ENCODE measurements at places on chromosomes 1 and 21.

GRCh38 chr1:230572121-230573105 lies 69.9 kb upstream of the COG2 start:
- H3K4me3 ChIP-seq: no peak overlapping the region
- H3K36me3 ChIP-seq: no peaks in the 10 kb centered on the region

DNA sequence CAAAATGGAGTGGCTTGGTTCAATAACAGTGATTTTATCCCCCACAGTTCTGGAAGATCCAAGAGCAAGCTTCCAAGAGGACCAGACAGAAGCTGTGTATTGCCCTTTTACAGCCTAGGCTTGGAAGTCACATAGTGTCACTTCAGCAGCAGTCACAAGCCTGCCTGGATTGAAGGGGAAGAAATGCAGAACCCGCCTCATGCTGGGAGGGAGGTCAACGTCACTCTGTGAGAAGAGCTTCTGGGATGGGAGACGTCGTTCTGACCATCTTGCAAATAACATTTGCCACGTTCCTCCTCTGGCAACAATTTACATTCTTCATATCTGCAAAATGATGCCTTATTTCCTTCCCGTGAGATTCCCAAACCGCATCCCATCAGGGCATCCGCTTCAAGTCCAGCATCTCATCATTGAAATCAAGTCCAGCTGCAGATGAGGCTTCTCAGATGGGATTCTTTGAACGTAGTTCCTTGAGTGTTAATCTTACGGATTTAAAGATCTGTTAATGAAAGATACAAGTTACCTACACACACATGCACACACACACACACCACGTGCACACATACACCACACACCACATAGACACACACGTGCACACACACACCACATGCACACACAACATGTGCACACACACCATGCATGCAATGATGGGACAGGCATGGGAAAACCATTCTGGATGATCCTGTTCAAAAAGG lies 23.9 kb upstream of the KIF1B start:
- no peak for DNase-seq
- H3K27me3 ChIP-seq: no peaks in the 10 kb centered on the region
- H3K36me3 ChIP-seq: no peaks in the 10 kb centered on the region
- H3K4me3 ChIP-seq: no peak overlapping the region

GRCh38 chr1:31196685-31197084 lies 43.0 kb downstream of the NKAIN1 start:
- H3K4me3 ChIP-seq: no peak overlapping the region
- no peaks in the 10 kb centered on the region for H3K4me1 ChIP-seq
- no peak overlapping the region for H3K27ac ChIP-seq

- no peak for DNase-seq
- no peaks in the 10 kb centered on the region for H3K4me1 ChIP-seq
- H3K4me3 ChIP-seq: no peak overlapping the region
Observed at GRCh38 chr1:79945391-79945790, 938.9 kb upstream of the ADGRL4 start.

DNA sequence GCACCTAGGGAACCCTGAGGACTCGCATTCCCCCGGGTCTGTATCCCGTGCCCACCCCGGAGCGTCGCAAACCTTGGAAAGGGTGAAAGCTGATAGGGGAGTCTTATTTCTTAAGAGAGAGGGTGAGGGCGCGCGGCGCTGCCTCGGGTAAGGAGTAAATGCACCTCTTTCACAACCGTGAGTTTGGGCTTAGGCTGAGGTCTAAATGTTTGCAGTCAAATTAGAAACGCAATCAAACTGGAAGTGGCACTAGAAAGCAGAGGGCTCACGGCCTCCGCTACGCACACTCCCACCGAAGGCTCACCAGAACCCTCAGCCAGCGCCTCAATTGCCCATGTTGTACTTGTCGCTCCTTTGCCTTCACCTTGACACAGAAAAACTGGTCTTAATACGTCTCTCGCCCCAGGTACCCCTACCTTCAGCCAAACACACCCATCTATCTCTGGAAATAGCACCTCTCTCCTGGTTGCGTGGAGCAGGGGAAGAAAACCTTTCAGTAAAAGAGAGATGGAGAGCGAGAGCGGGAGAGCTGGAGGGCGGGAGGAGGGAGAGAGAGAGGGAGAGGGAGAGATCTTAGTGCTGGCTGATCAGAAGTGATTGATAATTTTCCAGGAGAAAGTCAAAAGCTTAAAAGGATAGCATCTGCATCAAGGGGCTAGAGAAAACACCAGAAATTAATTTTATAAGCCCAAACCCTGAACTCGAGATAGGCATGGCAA lies 1.7 kb upstream of the HLX start:
- H3K27ac ChIP-seq: peak overlapping the region; percentile 90
- H3K4me3 ChIP-seq: peak overlapping the region; percentile 100
- no peak for DNase-seq
- no peaks in the 10 kb centered on the region for H3K27me3 ChIP-seq

- H3K4me3 ChIP-seq: no peak overlapping the region
- H3K27me3 ChIP-seq: peaks cover 2% of the 10 kb centered on the region
- H3K36me3 ChIP-seq: no peaks in the 10 kb centered on the region
Observed at GRCh38 chr21:33886321-33886720, 29.3 kb downstream of the ATP5PO start.

- H3K36me3 ChIP-seq: no peaks in the 10 kb centered on the region
- DNase-seq: no peak
- H3K4me3 ChIP-seq: no peak overlapping the region
- peaks cover 18% of the 10 kb centered on the region for H3K27me3 ChIP-seq
Observed at GRCh38 chr1:1137256-1138045, 21.6 kb upstream of the C1orf159 start.

DNA sequence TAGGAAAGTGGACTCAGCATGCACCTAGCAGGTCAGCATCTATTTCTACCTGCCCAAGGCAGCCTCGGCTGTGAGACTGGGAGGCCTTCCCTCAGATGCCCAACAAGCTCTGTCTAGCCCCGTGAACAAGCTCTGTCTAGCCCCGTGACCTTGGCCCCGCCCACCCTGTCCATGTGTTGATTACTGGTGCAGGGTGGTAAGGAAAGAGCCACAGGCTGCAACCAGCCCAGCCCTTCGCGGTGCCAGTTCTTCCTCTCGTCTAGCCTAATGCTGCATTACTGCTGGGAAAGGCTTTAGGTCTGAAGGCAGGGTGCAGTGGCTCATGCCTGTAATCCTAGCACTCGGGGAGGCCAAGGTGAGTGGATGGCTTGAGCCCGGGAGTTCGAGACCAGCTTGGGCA lies 2.2 kb downstream of the GPR153 start:
- no peaks in the 10 kb centered on the region for H3K36me3 ChIP-seq
- DNase-seq: no peak
- peaks cover 21% of the 10 kb centered on the region for H3K27me3 ChIP-seq

DNA sequence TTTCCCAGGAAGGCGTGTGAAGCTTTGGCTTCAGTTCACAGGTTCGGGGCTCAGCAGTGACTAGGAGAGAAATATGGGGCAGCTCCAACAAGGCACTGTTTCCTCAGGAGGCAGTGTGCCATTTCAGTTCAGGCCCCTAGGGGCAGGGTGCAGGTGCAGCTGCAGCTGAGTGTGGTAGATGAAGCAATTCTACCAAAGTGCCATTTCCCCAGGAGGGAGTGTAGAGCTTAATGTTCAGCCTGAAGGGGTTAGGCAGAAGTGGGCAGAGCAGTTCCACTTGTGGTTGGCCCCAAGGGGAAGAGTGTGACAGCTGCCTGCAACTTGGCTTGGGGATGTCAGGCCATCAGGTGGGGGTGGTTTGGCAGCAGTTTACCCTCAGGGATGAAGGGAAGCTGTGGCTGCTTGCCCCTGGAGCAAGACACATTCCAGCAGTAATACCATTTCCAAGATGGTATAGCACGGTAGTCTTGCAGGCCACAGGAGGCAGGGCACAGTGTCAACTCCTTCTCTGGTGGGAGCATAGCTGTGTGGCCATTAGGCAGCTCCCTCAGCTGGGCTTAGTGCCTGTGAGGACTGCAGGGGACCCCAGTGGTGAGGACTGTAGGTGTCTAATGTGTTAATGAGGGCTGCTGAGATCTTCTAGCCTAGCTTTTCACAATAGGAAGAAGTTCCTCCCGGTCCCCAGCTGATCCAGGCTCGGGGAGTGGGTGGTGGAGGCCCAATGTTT lies 34.7 kb downstream of the RGSL1 start:
- H3K36me3 ChIP-seq: no peaks in the 10 kb centered on the region
- no peaks in the 10 kb centered on the region for H3K4me1 ChIP-seq
- no peak overlapping the region for H3K27ac ChIP-seq
- H3K27me3 ChIP-seq: no peaks in the 10 kb centered on the region

- no peak overlapping the region for H3K27ac ChIP-seq
- DNase-seq: no peak
- H3K36me3 ChIP-seq: no peaks in the 10 kb centered on the region
Observed at GRCh38 chr1:33234131-33234530, 22.2 kb upstream of the ZNF362 start.

DNA sequence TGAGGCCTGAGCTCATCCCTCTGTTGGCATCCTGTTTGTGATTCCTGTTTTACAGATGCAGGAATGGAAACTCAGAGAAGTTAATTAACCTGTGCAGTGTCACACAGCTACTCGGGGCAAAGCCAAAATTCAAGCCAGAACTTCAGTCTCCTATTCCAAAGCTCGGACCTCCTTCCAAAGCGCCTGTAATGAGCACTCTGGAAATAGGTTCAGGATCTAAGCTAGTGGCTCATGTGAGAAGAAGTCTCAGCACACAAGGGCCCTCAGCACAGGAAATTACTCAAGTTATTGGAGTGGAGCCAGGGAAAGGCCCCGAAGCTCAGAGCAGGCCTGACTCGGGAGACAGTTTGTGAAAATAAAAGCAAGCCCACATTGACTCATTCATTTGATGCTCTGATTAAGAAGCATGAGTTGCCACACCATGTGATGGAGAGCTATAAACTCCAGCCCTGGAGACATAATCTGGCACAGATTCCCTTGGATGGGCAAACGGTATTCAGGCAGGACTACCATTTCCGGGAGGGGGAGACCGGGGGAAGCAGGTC lies 50.6 kb upstream of the LYST start:
- no peaks in the 10 kb centered on the region for H3K36me3 ChIP-seq
- H3K27me3 ChIP-seq: no peaks in the 10 kb centered on the region
- DNase-seq: peak; percentile 59
- H3K4me3 ChIP-seq: no peak overlapping the region

DNA sequence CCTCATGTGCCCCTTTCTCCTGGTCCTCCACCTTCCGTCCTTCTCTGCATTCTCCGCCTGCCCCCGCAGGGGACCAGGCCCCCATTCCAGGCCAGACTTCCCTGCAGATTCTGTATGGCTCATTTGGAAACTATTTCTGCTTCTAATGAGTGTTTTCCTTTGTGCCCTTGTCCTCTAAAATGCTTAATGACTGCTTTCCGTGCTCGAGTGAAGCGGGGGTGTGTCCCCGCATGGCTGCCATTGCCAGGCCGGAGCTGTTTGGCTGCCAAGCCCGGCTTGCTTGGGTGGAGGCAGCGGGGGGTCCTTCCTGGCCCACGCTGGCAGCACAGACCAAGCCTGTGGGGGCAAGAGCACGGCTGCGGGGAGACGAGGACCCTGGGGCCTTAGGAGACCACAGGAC lies 299.3 kb upstream of the VAMP3 start:
- H3K27me3 ChIP-seq: no peaks in the 10 kb centered on the region
- no peak overlapping the region for H3K27ac ChIP-seq
- H3K36me3 ChIP-seq: no peaks in the 10 kb centered on the region

DNA sequence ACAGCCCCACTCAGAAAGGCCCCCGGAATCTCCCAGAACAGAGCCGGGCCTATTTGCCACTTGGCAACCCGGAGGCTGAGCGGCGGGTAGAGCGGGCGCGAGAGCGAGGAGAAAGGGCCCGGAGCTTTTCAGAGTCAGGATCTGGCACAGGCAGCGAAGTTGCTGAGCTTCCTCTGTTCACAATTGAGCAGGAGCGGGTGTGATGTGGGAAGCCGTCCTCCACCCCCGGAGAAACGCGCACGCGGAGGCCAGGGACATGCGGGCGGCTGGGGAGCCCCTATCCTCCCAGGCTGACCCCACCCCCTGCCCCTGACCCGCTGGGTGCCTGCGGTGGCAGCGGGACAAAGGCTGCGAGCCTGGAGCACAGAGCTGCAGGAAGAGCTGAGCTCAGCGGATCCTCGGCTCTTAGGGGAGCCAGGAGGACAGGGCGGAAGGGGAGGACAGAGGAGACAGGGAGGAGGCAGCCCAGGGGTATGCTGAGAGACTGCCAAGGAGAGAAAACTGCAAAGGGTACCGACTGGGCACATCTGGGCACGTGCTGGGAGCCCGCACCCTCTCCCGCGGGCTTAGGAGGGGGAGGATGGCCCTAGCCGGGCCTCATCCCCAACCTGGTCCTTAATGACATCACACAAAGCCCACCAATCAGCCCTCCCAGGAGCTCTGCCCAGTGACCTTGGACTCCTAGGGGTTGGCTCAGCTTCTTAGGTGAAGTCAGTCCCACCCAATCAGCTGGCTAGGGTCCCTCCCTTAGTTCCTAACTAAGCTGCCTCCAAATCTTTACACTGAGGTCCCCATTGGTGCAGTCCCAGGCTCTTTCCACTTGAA lies 9.3 kb downstream of the KIF21B start:
- no peak for DNase-seq
- no peak overlapping the region for H3K4me3 ChIP-seq
- no peaks in the 10 kb centered on the region for H3K36me3 ChIP-seq
- peaks cover 17% of the 10 kb centered on the region for H3K4me1 ChIP-seq
- no peak overlapping the region for H3K27ac ChIP-seq

GRCh38 chr1:229420765-229421164 lies 13.1 kb downstream of the ACTA1 start:
- no peaks in the 10 kb centered on the region for H3K27me3 ChIP-seq
- no peak overlapping the region for H3K4me3 ChIP-seq
- no peaks in the 10 kb centered on the region for H3K4me1 ChIP-seq
- no peak for DNase-seq
- no peak overlapping the region for H3K27ac ChIP-seq
- H3K36me3 ChIP-seq: no peaks in the 10 kb centered on the region

- H3K36me3 ChIP-seq: no peaks in the 10 kb centered on the region
- peak overlapping the region; percentile 74 for H3K27ac ChIP-seq
- H3K27me3 ChIP-seq: no peaks in the 10 kb centered on the region
- DNase-seq: peak; percentile 77
- peaks cover 16% of the 10 kb centered on the region for H3K4me1 ChIP-seq
Observed at GRCh38 chr1:2314803-2315673, 76.3 kb downstream of the MORN1 start.

DNA sequence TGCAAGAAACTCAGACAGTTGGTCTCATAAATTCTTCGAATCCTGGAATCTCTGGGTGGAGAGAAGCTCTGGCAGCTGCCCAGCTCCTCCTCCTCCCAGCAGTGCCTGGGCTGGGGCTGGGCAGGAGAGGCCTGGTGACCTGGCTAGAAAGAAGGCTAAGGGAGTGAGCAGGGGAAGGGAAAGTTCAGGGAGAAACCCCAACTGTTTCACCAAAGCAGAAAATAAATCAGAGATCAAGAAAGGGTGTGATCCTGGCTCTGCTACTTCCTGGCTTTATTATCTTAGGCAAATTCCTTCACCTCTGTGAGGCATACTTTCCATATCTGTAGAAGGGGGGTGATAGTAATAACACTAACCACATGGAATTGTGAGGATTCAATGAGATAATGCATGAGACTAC lies 8.8 kb upstream of the COL16A1 start:
- H3K4me3 ChIP-seq: no peak overlapping the region
- peak overlapping the region; percentile 91 for H3K27ac ChIP-seq
- no peaks in the 10 kb centered on the region for H3K36me3 ChIP-seq
- DNase-seq: peak; percentile 47
- H3K4me1 ChIP-seq: peaks cover 16% of the 10 kb centered on the region

DNA sequence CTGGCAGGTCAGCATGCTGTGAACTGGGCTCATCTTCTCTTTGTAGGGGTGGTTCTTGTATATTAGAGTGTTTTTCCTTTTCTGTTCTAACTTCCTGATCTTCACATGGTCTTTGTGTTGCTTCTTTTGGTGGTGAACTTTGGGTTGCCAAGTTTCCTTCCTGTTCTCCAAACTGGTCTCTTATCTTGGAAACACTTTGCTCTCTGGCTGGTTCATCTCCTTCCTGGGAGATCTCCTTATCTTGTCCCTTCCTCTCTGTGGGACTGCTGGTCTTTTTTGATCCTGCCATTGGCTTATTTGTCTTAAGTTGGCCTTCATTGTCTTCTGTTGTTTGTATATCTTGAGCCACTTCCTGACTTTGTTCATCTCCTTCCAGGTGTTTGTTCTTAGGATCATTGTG lies 2.1 kb downstream of the TCHHL1 start:
- no peak overlapping the region for H3K4me3 ChIP-seq
- no peaks in the 10 kb centered on the region for H3K4me1 ChIP-seq
- H3K36me3 ChIP-seq: no peaks in the 10 kb centered on the region
